Pancreas (tissue), 10 donors: ENCODE measurements at places on chromosomes 3 and 15. TPM values are rescaled to one million over a fixed set of nuclear protein-coding genes. Genes with fewer than 3 reads are reported as not detected.

VGLL3 gene
- 3.5 TPM for total RNA-seq

PROK2 gene
- not detected for total RNA-seq

TMPRSS7 gene
- total RNA-seq = 0.04 TPM

- no peak for DNase-seq
- no peaks in the 10 kb centered on the region for H3K36me3 ChIP-seq
- no peaks in the 10 kb centered on the region for H3K27me3 ChIP-seq
- no peak overlapping the region for H3K27ac ChIP-seq
- no peaks in the 10 kb centered on the region for H3K4me1 ChIP-seq
Measured at GRCh38 chr15:32965897-32966296, 228.6 kb downstream of the FMN1 start.

DNA sequence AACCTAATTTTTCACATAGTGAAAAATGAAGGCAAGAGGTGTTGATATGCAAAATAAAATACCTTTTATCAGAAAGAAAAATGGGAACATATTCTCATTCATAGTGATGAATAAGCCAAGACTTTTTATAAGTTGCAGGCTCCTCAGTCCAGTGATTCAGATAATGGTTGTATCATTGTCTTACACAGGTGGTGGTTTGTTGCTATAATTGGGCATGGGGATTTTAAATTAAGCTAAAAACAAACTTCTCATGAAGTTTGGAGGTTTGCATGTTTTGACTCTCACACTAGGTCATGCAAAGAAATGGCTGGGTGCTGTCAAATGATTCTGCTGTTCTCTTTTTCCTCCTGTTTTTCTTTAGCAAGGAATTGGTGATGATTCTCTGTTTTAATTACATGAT, 60.8 kb upstream of the SKIL start:
- H3K4me1 ChIP-seq = no peaks in the 10 kb centered on the region
- no peak overlapping the region for H3K4me3 ChIP-seq
- H3K27ac ChIP-seq = no peak overlapping the region
- no peaks in the 10 kb centered on the region for H3K27me3 ChIP-seq

- H3K4me3 ChIP-seq = no peak overlapping the region
- H3K4me1 ChIP-seq = no peaks in the 10 kb centered on the region
- no peaks in the 10 kb centered on the region for H3K27me3 ChIP-seq
- no peak overlapping the region for H3K27ac ChIP-seq
- H3K36me3 ChIP-seq = no peaks in the 10 kb centered on the region
Measured at GRCh38 chr3:73768524-73769308, 144.0 kb upstream of the PDZRN3 start.
